HT-29 (cell line): ENCODE measurements at places on chromosomes 5 and 9. TPM values are rescaled to one million over a fixed set of nuclear protein-coding genes. Genes with fewer than 3 reads are reported as not detected.
A peak's percentile ranks its signal among the peaks of the same experiment; 100 is the strongest.

DNA sequence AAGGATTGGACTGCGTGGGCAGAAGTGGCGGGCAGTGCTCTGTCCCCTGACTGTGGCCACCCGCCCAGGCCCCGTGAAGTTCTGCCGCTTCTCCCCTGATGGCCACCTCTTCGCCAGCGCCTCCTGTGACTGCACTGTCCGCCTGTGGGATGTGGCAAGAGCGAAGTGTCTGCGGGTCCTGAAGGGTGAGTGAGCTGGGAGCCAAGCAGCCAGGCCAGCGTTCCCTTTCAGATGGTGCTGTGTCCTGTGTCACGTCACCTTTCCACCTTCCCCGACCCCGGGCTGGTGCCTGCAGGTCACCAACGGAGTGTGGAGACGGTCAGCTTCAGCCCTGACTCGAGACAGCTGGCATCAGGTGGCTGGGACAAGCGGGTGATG lies 2.3 kb downstream of the WDR38 start:
- no peak for DNase-seq

DNA sequence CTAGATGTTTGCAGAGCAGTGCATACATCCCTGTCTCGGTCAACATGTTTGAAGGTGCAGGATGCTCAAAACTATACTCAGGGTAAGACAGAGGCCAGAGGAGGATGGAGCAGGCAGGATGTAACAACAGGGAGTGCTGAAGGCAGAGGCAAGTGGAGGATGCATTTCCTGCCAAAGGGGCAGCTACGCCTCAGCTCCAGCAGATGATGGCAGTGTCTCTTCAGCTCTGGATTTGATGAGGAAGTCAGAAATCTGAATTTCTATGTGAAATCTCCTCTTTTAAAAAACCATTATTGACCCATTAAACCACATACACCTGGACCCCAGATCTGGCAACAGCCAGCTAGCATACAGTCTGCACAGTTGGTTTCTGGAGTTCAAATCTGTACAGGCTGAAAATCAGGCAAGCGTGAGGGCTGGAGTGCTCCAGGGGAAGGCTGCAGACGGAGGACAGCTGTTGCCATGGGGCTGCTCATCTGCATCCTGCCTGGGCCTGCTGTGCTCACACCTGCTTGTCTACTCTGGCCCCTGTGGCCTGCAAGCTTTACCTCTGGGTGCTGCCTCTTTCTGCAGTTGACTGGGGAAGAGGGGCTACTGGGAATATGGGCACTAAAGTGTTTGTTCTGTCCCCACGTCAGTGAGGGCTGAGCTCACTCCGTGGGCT lies 152.9 kb upstream of the SLC28A3 start:
- DNase-seq = no peak

DNA sequence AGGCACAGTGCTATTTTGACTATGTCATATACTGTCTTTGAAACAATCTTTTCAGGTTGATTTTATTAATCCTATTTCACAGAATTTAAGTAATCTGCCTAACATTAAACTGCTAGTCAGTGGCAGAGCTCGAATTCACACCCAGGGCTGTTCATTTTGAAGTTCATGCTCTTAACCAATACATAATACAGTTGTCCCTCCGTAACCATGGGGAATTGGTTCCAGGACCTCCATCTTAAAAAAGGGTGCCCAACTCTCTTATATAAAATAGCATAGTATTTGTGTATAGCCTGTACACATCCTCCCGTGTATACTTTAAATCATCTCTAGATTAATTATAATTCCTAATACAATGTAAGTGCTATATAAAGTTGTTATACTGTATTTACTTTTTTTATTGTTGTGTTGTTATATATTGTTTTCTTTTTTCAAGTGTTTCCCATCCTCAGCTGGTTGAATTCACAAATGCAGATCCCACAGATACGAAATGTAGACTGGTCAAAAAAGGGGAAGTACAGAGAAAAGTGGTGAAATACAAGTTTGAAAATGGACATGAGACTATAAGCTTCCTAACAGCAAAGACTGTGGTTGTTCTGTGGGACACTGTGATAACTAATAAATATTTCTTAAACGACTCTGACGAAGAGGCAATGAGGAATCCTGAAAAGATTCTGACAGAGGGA lies 18.3 kb downstream of the RFX3 start:
- no peak for DNase-seq

GRCh38 chr5:112576298-112576925 lies 157.3 kb upstream of the EPB41L4A start:
- no peak for DNase-seq

The SUSD3 gene
- total RNA-seq = 1.6 and 4.5 TPM in 2 replicates

DNA sequence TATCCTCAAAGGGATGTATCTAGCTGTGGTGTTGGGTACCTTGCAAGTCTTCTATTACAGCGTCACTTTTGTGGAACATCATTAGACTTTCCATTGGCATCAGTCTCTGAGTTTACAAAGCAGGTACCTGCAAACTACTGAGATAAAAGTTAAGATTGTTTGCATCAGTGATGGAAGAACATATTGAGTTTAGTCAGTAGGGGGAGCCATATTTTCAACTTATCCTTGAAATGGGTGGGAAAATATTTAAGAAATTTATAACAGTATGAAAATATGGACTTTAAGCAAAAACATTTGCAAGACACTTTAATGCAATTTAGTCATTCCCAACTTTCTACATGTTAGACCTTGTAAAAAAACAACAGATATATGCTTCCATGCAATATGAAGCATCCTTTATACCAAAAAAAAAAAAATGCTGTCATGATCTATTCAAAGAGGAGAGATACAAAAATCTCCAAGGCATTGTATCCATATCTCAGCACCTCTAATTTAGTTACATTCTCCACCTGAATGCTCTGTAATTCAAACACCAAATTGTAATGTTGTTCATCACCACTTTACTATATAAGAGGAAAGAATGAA lies 98.6 kb upstream of the ADAMTS19 start:
- DNase-seq = peak; percentile 25

DNA sequence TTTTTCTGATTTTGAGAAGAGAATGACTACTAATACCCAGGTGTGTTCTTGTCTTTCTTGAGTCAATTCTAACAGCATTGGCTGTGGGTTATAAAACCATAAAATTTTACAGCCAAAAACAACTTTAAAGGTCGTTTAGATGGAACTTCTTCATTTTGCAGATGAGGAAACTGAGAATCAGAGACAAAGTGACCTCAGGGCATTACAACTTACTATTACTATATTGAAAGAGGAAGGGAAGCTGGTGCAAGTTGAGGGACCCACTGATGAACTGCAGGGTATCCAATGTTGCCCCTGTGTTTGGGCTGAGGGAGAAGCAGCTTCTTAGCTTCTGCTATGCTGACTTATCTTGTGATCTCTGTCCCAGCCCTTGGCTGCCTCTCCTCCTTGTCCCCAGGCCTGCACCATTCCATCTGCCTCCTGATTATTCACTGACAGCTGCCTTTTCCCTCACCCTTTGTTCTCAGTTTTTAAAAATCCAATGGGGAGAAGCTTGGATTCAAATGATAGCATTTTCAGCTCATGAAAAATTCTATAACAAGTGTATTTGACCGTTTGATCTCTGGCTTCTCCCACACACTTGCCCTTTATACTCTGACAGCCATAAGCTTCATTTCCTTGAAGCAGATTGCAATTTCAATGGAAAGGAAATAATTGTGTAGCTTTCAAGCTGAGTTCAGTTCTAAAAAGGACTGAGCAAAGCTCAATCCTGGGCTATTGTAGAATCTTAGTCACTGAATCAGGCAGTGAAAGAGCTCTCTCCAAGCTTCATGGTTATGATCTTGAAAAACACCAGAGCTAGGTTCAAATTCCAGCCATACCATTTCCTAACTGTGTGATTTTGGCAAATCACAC lies 68.5 kb downstream of the TMC1 start:
- DNase-seq = no peak

The FSTL4 gene
- total RNA-seq = 0.33 TPM in 1 of 2 replicates, not detected in the other

The ARID3C gene
- total RNA-seq = not detected in 2 replicates

DNA sequence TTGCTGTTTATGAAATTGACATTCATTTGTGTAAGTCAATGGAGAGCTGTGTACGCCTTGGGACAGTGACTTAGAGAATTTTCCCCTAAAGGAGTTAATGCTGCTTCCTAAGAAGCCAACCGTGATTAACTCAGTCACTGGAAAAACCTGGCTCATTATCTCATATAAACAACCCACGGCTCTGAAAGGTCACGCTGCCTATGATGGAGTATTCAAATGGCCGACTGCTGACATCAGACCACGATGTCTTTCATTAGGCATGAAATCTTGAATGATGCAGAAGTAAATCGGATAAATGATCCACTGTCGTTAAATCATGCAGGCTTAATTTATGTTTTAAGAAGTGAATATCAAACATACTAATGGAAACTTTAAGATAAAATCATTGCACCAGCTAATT lies 603.7 kb downstream of the RAB3C start:
- DNase-seq = no peak

DNA sequence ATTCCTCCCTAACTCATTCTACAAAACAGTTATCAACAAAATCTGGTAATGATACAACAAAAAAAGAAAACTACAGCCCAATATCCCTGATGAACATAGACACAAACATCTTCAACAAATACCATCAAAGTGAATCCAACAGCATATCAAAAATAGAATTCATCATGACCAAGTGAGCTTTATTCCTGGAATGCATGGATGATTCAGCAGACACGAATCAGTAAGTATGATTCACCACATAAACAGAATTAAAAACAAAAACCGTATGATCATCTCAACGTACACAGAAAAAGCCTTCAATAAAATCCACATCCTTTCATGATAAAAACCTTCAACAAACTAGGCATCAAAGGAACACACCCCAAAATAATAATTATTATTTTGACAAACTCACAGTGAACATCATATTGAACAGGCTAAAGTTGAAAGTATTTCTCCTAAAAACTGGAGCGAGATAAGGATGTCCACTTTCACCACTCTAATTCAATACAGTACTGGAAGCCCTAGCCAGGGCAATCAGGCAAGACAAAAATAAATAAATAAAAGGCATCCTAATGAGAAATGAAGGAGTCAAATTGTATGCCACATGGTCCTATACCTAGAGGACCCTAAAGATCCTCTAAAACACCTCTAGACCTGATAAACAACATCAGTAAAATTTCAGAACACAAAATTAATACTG lies 305.1 kb upstream of the RGMB start:
- DNase-seq = no peak

- no peak for DNase-seq
Observed at GRCh38 chr5:149011728-149012127, 51.1 kb downstream of the SH3TC2 start.

- DNase-seq = no peak
Observed at GRCh38 chr5:24497591-24498157, 147.1 kb downstream of the CDH10 start.

DNA sequence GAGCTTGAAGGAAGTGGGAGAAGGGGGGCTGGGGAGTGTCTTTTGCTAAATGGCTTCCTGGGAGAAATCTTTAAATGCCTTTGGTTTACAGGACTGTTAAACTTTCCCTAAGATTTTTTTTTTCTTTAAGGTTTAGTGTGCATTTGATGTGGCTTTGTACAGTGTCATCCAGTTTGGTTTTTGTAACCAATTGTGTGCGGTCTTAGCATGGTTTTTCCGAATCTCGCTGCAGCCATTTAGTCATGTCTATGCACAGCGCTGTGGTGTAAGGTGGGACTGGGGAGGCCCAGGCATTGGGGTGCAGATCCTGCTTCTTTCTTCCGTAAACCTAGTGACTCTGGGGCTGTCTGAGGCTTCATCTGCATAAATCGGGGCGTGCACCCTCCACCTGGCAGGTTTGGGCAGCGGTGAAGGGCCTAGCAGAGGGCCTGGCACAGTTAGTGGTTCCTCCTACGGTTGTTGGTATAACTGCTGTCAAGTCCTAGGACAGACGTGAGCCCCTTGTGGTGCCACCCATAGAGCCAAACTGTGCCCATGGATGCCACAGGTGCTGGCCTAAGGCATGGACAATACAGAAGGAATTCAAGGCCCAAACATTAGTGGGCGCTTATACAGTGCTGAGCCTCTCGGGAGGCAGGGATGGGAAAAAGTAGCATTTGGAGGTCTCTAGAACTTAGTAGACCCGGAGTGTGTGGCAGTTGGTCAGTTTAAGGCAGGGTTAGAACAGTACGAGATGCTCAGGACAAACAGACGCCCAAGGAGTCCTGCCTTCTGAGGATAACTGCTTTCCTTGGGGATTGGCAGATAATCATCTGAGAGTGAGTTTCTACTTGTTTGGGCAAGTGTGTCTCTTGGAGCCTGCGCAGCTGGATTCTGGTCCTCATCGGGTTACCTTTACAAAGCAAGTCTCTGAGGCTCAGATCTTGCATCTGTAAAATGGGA lies 1.5 kb downstream of the PRRC2B start:
- peak; percentile 62 for DNase-seq

The ITK gene
- total RNA-seq = not detected in 2 replicates
